ENCODE measurements at places on chromosomes 2 and 18.
A peak's percentile ranks its signal among the peaks of the same experiment; 100 is the strongest.

GRCh38 chr2:84816426-84817026 is 64.4 kb downstream of the TRABD2A start:
- DNase-seq = no peak

DNA sequence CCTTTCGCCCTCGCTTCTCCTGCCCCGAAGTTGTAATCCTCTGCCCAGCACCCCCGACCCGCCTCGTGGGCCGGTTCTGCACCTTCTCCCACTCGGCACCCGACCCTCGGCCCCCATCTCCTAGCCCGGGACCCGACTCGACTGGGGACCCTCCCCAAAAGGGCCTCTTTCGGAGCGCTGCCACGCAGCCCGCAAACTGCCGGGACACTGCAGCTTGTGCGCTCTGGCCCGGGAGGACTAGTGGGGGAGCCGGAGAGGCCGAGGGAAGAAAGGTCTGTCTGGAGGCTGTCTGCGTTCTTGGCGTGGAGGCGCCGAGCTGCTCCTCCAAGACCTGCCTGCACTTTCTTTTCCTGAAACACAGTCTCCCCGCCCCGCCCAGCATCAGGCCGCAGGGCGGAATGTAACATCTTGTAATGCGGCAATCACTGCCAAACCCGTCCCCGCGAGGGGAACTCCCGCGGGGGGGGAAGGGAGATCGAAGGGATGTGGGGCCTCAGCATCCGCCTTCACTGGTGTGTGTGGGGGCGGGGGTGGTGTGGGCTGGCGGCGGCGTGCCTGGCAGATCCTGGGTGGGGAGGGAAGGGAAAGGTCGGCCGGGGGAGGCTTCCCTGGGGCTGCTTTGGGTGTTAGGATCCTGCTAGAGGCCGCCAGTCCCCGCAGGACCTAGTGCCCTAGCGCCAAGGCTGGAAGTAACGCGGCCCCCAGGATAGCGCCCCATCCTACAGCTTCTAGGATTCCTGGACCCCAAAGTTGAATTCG is 7.4 kb downstream of the DLX2 start:
- DNase-seq = no peak

GRCh38 chr2:73290049-73290839 is 3.1 kb downstream of the EGR4 start:
- peak; percentile 45 for DNase-seq

GRCh38 chr2:60958800-60959199 is 58.7 kb upstream of the PEX13 start:
- no peak for DNase-seq

DNA sequence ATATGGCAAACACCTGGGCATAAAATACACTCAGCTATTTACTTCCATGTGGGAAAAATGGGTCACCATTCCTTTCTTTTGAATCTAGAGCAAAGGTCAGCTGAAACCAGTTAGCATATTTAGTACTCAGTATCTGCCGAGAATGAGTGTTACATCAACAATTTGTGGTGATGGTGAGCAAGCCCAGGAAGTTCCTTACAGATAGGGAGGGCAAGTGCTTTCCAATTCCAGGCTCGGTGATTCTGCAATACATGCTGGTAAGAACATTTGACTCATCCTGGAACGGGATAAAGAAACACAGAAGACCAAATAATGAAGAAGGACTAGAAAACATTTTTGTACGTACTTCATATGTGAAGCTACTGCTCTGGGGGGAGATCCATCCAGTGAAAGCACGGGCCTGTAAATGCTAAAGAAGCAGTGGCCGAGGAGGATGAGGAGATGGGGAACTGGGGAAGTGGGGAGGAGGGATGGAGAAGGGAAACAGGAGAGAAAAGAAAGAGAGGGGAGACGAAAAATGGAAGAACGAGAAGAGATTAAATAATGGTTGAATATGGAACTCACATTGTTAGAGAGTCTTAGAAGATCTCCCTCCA is 251.9 kb downstream of the TTC32 start:
- DNase-seq = no peak

- DNase-seq = no peak
These were observed 103.4 kb upstream of the HAAO start for GRCh38 chr2:42895791-42896135.

GRCh38 chr2:169979025-169979424 is 151.8 kb downstream of the UBR3 start:
- no peak for DNase-seq

DNA sequence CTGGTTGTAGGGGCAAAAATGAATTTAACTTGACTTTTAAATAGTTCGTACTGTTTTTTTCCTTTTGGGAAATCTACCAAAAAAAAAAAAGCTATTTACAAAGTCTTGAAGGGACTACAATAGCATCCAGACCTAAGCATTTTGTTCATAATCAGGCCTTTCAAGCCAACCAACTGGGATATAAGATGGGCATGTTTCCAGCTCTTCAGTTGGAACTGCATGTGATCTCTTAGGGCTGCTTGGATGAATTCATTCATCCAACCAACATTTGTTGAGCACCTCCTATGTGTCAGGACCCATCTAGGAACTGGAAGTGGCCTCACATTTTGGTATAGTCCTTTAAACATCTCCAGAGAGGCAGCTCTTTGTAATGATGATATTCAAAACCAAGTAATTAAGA is 98.6 kb downstream of the AAK1 start:
- no peak for DNase-seq

DNA sequence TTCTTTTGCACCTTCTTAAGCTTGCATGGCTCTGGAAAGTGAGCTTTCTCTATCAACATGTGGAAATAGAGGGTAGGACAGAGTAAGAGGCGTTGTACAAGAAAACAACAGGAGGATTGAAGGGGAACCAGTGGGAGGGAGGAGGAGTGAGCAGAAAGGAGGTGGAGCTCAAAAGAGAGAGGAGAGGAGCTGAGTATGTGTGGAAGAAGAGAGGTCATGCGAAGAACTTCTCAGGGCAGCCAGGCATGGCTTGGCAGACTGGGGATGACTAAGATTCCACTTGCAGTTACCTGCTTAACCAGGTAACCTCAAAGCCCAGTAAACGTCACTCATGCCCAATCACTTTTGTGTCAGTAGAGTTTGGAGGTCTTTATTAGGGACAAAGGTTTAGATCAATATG is 105.1 kb downstream of the BCL2L11 start:
- DNase-seq = no peak

DNA sequence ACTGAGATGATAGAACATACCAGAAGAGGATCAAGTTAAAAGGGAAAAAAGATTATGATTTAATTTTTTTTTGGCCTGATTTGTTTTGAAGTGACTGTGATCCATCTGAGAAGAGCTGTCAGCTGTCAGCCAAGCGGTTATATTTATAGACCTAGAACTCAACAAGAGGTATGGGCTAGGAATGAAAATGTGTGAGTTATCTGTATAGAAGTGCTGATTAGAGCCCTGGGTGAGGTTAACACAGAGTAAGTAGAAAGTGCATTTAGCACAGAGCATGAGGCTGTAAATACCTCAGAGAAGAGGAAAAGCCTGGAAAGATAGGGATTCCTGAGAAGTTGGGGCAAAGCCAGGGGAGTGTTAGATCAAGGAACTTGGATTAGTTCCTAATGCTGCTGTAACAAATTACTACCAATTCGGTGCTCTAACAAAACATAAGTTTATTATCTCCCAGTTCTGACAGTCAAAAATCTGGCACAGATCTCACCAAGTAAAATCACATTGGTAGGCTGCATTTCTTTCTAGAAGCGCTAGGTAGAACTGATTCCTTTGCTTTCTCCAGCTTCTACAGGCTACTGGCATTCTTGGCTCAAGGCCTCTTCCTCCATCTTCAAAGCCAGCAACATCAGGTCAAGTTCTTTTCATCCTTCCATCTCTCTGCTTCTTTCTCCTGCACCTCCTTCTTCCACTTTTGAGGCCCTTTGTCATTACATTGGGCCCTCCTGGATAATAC is 197.4 kb upstream of the SPHKAP start:
- no peak for DNase-seq

- no peak for DNase-seq
These were observed 225.3 kb upstream of the AGAP1 start for GRCh38 chr2:235268535-235268934.

DNA sequence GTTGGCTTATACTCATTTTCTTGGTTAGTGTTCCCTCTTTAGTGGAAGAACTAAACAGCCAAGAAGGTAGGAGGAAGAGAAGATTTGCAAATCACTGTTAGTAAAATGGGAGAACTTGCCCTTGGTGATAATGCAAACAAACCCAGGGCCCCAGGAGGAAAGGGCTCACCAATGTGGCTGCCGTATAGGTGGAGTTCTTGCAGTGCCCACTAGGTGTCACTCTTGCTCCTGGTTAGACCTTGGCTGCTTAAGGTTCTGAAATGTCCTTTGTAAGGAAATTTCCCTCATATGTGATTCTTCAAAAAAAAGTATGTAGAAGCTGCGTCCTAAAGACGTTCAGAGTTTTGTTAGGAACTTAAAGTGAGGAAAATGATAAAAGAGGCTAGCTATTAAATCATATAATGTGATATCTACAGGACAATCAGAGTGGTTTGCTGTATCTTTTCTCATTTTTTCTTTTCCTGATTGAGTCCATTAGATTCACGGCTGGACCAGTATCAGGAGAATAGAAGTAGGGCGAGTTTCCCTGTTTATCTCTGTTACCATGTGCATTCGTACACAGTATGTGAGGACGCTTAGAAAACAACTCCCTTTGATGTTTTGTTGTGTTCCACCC is 48.6 kb downstream of the RPIA start:
- DNase-seq = peak; percentile 49

DNA sequence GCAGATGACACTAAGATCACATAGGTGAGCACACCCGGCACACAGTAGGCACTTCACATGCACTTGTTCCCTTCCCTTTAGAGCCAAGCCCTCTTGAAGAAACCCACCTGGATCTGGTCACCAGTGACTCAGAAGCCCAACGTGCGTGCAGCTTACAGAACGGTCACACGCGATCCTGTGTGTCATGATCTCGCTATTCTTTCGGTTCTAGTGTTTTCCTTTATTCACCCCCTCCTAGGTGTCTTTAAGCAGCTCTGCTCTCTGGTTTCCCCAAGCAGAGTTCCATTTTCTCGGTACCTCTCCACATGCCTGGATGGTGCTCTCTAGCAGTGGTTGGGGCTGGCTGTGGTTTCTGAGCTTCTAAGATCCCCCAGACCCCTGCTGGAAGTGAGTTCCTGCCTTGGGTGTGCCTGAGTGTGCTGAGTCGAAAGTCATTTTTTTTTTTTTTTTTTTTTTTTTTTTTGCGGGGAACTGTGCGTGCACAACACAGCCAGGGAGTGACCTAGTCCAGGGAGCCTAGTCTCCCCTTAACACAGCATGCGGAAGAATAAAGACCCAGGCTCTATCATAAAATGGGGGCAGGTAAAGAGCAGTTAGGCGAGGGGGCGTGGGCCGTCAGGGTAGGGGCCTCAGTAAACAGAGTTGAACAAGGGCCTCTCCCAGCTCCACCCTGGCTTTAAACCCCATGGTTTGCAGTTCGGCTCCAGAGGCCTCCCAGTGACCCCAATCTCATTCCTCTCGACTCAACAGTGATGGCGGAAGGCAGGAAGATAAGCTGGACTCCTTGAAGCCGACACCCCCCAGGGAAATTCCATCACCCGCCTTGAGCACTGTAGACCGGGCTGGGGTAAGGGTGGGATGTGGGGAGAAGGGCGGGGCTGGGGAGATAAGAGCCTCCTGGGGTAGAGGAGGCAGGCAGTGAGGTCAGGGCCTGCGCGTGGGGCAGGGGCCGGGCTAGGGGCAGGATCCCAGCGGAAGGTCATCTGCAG is 29.8 kb upstream of the DNMT3A start:
- no peak for DNase-seq

GRCh38 chr2:235471186-235471747 is 22.6 kb upstream of the AGAP1 start:
- no peak for DNase-seq

- DNase-seq = no peak
These were observed 951.3 kb downstream of the TSN start for GRCh38 chr2:122706757-122707223.
